ENCODE measurements at places on chromosomes 7 and 10.

- no peak for DNase-seq
These were observed 108.4 kb downstream of the KLF6 start for GRCh38 chr10:3676564-3676963.

DNA sequence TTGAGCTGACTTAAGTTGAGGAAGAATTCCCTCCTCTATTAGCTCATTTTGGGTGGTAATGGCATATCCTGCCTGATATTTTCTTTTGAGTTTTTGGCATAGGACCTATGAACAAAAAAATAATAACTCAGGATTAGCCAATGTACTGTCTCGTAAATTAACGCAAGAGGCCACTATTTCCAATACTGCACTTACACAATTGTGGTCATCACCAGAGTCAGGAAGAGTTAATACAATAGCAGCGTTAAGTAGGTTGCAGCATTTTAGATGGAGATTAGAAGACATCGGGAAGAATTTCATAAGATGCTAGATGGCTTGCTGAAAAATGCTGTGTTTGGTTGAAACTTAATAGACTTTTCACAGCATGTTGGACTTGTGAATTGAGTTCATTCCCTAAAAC lies 36.4 kb downstream of the ANTXRL start:
- DNase-seq: no peak

GRCh38 chr10:24209432-24209771 lies 464 bp downstream of the KIAA1217 start:
- DNase-seq: peak; percentile 82

DNA sequence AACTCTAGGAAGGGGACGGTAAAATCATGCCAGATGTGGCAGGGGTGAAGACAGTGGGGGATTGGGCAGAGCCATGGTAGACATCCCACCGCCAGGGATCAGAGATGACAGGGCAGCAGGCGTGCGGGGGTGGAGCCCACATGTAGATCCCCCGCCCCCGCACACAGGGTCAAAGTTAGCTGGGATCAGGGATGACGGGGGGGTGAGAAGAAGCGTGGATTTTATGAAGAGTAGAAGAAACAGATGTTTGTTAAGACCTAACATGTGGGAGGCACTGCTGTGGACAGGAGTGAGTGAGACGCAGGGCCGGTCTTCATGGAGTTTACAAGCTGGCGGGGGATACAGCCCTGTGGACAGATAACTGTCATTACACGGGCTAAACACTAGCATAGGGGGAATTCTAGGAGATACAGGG lies 154.0 kb upstream of the KLF14 start:
- DNase-seq: peak; percentile 77

- no peak for DNase-seq
These were observed 76.6 kb upstream of the ABI1 start for GRCh38 chr10:26937371-26937770.

DNA sequence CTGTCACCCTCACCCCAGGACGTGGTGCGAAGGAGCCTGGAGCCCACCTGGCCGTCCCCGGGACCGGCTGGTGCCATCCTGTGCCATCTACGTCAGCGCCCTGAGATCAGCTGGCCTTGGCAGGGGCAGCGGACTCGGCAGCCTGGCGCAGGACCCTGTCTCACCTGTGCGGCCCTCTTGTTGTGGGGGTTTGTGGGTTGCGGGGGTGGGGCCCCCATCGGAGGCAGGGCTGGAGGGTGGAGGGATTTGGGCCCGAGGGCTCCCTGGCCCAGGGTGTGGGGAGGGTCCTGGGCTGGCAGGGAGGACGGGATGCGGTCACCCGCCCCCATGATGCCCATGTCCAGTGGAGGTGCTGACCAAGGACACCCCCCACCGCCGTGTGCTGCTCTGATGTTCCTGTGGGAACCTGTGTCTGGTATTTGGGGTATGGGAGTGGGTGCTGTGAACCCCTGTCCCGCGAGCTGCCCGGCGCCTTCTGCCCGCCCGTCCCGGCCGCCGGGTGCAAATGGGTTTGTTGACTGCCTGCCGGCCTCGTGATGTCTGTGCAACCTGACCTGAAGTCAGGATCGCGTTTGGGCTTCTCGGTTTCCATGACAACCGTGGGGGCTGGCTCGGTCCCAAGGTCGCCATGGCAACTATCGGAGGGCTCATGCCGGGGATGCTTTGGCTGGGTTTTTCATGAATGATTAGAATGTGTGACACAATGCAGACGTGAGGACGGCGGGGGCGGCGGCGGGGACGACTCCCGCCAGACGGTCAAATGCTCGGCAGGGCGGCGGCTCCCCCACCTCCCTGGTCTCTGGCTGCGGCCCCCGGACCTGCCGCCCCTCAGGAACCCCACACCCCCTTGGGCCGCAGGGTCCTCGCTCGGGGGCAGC lies 7.3 kb downstream of the MAFK start:
- peak; percentile 97 for DNase-seq

- peak; percentile 100 for DNase-seq
These were observed at the start of gene KAT6B for GRCh38 chr10:74826142-74827044. Gene KAT6B (plus strand): TSS chr10:74826600. CDS start chr10:74842858, 16,258 bp downstream.

DNA sequence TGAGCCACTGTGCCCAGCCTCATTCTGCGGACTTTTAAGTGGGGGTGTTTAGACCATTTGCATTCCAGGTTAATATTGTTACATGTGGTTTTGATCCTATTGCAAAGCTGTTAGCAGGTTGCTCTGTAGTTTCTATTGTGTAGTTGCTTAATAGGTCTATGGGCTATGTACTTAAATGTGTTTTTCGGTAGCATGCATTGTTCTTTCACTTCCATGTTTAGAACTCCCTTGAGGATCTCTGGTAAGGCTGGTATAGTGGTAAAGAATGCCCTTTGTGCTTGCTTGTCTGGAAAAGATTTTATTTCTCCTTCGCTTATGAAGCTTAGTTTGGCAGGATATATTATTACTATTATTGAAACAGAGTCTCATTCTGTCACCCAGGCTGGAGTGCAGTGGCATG lies 13.4 kb upstream of the LRRD1 start:
- no peak for DNase-seq

- no peak for DNase-seq
These were observed 260.6 kb upstream of the NEBL start for GRCh38 chr10:21157664-21158063.

DNA sequence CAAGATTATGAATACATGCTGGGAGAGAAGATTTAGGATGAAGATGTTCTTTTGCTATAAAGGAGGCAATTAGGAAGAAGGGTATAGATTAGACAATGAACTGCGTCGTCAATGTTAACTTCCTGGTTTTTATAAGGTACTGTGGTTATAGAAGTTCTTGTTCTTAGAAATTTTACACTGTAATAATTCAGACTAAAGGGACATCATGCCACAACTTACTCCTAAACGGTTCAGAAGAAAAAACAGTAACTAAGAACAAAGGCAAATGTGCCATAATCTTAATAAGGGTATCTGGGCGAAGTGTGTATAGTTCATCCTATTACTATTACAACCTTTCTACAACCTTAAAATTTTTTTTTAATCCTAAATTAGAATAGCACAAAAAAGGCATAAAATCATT lies 31.3 kb upstream of the DDC start:
- no peak for DNase-seq

- DNase-seq: no peak
These were observed 142.5 kb downstream of the WDR37 start for GRCh38 chr10:1198453-1199344.

- DNase-seq: no peak
These were observed 13.2 kb upstream of the FRMPD2 start for GRCh38 chr10:48287417-48288391.

DNA sequence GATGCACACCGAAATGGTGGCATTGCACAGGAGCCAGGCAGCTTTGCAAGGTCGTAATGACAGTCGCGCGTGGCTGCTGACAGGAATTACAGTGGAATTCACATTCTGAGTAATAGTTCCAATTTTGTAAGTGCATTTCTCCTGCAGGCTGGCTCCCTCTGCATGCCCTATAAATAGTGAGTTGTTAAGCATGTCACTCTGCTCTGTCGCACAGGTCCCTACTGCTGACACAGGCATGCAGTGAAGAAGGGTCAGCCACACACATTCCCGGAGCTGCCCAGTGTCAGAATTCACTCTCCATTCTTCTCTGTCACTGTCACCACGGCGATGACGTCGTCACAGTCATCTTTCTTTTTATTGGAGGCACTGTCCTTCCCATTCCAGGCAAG lies 49.2 kb upstream of the SHH start:
- no peak for DNase-seq

GRCh38 chr7:104272767-104273384 lies 55.5 kb upstream of the LHFPL3 start:
- peak; percentile 54 for DNase-seq

GRCh38 chr7:10083766-10084165 lies 889.9 kb upstream of the PHF14 start:
- DNase-seq: no peak

GRCh38 chr10:119095640-119096039 lies 8.3 kb upstream of the DENND10 start:
- no peak for DNase-seq
